Activated CD4-positive, alpha-beta T cell treated with anti-CD3 and anti-CD28 coated beads for 24 hours (primary cell): ENCODE measurements at places on chromosomes 4 and X.

- DNase-seq = no peak
These were observed 45.5 kb upstream of the FAM241A start for GRCh38 chr4:112099701-112100297.

DNA sequence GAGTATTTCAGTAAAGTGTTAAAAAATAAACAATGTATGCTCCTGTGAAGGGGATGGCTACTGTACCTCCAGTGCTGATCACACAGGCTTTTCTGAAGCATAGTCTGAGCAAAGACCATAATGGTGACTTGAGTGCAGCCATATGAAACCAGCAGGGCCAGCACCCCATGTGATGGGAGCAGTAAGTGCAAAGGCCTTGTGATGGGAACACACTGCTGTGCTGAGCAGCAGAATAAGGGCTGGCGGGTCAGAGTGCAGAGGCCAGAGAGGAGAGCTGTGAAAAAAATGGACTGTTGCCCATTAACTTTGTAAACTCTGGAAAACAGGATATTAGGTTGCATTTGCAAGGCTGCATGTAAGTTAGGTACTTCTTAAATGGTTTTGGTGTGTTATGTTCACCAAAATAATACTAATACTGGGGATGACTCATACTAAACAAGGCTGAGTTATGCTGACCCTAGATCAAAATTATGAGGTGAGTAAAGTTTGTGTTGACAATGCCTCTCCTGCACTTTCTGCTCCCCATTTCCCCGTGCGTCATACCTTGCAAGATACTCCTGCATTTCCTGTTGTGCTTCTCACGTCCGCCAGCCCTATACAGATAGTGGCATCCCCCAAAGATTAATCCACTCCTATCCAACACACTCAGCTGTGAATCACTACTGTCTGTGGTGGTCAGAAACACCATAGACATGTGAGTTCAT is 67.0 kb upstream of the FAM9A start:
- no peak for DNase-seq

- DNase-seq = no peak
These were observed 88.1 kb downstream of the TSPAN5 start for GRCh38 chr4:98570151-98570797.

DNA sequence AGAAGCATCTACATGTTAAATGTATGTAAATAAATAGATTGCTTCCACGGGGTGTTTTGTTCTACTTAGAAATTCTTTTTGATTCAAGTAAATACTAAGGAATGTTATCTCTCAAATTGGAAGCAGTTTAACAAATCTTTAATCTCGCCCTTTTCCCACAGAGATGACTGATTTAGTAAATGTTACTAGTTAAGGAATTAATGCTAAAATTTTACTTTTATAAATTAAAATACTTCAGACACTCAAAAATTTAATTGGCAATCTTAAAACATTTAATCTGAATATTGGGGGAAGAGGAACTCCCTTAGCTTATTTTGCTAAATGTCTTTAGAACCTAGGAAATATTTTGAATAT is 12.1 kb downstream of the LARP7 start:
- no peak for DNase-seq

DNA sequence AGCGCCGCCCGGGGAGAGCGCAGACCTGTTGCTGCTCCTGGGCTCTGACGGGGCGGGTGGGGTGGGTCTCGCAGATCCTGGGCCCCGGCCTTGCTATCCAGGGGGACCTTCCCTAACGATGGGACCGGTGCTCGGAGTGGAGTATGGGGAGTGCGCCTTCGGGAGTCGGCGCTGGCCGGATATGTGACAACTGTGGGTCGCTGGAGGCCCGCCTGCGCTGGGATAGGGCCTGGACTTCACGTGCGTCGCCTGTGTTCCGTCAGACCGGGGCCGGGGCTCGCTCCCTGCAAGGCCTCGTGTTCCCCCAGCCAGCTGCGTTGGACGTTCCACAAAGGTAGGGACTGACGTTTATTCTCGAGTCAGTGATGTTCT is 1.3 kb downstream of the TBL1X start:
- peak; percentile 11 for DNase-seq

- DNase-seq = no peak
These were observed 886 bp upstream of the WWC2 start for GRCh38 chr4:183098019-183098722.

- no peak for DNase-seq
These were observed 200.2 kb upstream of the FAM47A start for GRCh38 chrX:34332334-34332733.

DNA sequence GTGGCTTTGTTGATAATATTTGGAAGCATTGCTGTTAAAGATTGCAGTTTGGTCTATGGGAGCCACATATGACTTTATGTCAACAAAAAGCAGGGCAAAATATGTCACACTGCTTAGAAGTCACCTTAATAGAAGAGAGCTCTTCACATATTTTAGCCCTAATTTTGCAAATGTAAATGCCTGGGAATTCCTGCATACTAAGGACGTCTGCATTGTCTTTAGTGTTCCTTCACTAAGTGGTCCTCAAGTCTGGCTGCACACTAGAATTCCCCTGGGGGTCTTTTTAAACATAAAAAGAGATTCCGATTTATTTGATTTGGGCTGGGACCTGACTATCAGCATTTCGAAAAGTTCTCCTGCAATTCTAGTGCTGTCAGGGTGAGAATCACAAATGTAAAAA is 495.1 kb upstream of the FAM241A start:
- no peak for DNase-seq

DNA sequence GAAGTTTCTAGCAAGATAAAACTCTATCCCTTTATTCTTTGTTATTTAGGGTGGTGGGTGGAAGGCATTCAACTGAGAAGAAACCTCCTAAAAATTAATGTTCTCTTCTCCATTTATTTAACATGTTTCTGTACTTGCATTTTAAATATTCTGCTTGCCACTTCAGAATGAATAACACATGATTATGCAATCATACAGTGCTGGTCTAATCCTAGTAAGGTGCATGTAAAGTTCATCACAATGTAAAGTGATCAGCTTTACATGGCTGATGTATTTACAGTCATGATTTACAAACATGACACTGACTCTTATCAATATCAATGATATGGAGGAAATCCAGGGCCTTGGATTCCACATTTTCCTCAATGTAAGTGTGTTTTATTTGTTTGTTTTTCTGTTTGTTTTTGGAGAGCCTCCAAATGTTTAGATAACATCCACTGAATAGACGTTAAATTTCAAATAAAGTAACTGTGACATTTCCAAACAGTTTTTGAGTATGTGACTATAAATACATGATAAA is 342.1 kb upstream of the CTSO start:
- no peak for DNase-seq

DNA sequence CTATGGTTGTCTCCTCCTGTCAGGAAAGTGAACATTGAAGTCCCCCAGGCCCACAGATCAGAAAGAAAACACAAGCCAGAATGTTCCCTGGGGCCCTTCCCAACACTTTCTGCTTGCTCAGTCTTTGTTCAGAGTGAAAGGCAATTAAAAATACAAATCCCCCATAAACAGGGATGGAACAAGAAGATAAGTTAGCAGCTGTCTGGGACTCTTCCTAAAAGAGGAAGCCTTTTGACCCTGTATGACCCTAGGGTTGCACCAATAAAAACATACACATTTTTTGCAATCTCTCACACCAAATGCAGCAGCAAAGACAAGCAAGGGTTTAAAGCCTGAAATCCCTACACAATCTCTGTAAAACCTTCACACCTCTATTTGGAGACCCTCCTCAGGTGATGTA is 22.6 kb downstream of the IRF2 start:
- DNase-seq = no peak

DNA sequence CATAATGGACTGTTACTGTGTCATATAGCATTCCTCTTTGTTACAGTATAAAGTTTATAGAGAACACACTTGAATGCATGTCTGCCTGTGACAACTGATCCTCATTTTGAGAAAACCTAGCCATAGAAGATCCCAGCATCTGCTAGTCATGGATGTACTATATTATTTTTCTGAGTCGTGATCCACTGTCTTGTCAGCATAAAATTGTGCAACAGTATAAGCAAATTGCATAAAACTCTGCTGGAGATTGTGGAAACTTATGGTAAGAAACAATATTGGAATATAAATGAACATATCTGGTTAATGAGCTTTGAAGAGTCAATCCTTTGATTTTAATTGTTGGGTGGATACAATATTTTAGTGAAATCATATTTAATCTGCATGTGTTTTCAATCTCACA is 3.6 kb downstream of the NEIL3 start:
- DNase-seq = no peak

GRCh38 chr4:48944252-48944651 is 37.7 kb upstream of the OCIAD2 start:
- no peak for DNase-seq

DNA sequence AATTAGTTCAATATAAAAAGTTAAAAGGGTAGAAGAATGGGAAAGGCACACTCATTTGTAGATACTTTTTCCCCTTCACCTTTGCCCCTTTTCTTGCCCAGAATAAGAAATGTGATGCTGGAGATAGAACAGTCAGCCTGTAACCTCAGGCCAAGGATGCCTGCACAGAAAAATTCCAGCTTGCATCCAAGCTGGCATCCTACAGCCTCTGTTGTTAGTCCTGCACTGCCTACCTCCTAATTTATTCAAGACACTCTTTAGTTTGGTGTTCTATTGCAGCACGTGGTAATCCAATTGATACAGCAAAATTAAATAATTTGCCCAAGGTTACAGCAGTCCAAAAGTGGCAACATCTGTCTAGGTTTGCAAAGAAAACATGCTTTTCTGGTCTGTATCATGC is 9.7 kb upstream of the USO1 start:
- no peak for DNase-seq

- no peak for DNase-seq
These were observed 21.1 kb downstream of the CPLX1 start for GRCh38 chr4:804804-805203.

GRCh38 chr4:79065262-79065661 is 126.0 kb upstream of the PAQR3 start:
- no peak for DNase-seq

DNA sequence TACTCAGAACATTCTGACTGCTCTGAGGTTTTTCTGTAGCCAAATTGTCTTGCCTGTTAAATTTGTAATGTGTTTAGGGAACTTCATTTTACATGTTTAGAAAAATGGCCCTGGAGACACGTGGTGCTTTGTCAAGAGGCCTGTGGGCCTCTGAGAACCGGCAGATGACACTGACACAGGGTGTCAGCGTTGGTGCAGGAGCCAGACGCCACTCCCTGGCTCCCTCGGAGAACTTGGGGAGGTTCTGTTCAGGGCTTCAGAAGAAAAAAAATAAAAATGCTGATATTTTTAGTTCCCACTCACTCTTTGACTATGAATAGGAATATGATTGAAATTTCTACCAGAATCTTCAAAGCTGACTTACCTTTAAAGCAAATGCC is 190.9 kb upstream of the GATB start:
- DNase-seq = no peak

GRCh38 chr4:82559735-82560120 is 2.1 kb downstream of the TMEM150C start:
- DNase-seq = no peak

DNA sequence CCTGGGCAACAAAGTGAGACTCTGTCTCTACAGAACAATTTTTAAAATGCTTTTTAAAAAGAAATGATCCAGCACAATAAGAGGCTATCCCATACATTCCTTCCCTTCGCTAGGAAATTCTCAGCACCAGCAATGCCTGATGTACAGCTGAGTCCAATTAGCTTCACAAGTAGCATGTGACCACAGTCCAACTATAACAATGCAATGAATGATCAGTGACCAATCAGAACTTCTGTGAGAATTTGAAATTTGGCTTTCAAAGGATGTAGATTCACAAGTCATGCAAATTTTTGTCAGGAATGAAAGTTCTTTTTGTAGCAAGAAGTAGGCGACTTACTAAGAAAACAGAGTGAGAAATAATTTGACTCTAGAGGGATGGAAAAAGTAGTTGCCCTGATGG is 278.5 kb upstream of the UGT8 start:
- no peak for DNase-seq

- DNase-seq = no peak
These were observed 37.2 kb downstream of the GPR82 start for GRCh38 chrX:41761169-41761568.

GRCh38 chr4:156515295-156515694 is 456.3 kb downstream of the PDGFC start:
- DNase-seq = no peak

DNA sequence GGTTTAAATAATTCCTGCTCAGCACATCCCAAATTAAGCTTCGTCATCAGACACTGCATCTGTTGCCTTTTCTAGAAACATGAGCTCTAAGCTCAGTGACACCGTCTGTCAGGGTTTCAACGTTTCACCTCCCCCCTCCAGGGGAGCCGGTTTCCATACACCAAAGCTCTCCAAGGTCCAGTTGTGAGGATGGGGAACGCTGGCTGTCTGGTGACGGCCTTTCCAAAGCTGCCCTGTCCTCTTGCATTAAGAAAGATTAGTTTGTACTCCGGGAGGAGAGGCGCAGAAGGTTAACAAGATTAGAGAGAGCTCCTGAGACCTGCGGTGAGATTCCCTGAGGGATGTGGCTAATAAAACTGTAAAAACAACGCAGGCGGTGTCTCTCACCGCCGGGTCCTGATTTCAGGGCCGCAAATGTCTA is 43.2 kb downstream of the ASMT start:
- no peak for DNase-seq

DNA sequence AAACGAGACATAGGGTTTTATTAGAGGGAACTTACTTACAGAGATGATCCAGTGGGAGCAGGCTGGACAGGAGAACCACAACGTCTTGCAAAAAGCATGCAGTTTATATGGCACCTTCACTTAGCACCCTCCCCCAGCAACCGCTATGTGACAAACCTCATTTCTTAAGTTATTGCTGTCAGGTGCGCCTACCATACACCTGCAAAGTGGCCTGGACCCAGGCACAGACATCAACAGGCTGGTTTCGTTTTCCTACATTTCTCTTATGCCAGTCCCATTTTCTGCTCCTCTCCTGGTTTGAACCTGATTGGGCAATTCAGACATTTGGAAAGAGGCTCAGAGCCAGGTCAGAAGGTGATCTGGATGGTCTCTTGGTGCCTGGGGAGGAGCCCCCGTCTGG is 18.3 kb downstream of the RTL5 start:
- DNase-seq = no peak

- no peak for DNase-seq
These were observed 412.8 kb downstream of the HNRNPD start for GRCh38 chr4:81960961-81961360.

DNA sequence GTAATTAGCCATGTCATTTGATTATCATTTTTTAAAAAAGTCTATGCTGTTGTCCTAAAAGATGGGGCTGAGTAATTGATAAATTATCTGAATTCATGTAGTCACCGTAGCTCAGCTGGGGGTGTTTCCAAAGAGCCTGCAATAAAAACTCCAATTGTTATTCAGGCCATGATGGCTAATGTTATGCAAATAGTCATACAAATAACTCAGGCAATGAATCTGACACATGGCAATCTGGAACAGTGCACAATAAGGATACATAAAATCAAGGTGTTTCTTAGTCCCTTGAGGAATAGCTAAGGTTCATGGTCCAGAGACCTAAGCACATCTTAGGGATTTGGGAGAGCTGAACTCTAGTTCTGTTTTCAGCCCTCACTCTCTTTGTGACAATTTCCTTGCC is 15.2 kb downstream of the MMRN1 start:
- DNase-seq = no peak

- DNase-seq = no peak
These were observed 968.2 kb downstream of the STIM2 start for GRCh38 chr4:27828843-27829242.

GRCh38 chrX:15911734-15912550 is 57.3 kb upstream of the AP1S2 start:
- DNase-seq = no peak

GRCh38 chr4:38161208-38162113 is 201.3 kb downstream of the PTTG2 start:
- DNase-seq = no peak

GRCh38 chr4:76449362-76449767 is 14.3 kb downstream of the SHROOM3 start:
- no peak for DNase-seq

GRCh38 chrX:8887004-8887403 is 85.8 kb upstream of the FAM9A start:
- DNase-seq = no peak
